NCI-H2107 (cell line): ENCODE measurements at places on chromosomes 5 and 9.

DNA sequence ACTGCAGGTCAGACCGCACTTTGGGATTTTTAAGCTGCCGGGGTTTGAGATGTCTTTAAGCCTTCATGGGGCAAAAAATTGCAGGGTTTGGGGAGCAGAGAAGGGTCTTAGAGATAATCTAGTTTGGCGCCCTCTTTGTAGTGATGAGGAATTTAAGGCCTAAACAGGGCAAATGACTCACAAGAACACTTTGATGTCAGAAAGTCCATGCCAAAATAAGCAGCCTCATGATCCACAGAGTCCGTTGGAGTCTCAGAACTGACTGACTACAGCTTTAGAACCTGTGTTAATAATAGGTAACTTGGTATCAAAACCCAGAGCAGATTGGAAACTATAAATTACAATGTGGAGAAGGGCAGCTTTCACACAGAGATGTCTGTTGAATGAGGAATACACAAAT is 35.9 kb upstream of the PTGS1 start:
- no peak for DNase-seq

DNA sequence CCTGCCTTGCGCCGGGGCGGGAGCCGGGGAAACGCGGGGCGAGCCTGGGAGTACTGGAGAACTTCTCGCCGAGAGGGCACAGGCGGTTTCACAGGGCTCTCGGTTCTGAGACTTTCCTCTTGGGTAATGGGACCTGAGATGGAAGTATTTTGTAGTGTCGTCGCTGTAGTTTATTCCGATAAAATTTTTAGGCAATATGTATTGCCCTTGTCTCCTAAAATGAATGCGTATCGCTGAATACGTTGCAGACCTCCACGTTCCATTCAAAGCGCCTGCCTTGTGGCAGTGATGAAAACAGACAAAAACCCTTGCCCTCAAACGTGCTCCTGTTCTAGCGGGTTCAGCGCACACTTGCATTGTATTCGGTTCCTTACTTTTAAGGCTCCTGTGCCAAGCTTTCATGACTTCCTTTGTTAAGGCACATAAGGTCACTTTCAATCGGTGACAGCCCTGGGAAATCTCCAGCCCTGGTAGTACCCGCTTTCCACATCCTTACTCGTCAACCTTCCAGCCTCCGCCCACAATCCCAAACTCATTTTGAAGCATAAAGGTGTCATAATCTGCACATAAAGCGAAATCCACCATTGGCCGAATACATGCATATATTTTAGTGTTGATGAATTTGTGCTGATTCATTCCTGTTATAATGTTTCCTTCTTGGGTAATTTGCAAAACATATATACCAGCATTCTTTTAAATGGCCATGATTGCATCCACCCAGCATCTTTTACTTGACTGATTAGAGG is 694 bp downstream of the RMI1 start:
- no peak for DNase-seq

- no peak for DNase-seq
Measured at GRCh38 chr9:112271466-112272098, 61.8 kb downstream of the PTBP3 start.

DNA sequence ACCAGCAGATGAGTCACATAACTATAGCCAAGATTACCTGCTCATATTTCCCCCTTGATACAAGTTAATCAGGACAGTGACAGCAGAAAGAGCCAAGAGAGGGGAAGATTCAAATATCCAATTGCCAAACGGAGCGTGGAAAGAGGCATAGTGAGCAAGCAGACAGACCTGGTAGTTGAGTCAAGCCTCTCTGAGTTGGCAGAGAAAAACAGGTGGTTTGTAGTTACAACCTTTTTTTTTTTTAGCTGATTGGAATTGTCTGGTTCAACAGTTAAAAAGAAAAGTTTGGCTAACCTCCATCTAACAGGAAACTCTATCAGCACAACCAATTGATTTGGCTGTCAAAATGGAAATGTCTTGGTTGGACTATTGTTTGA is 272.1 kb downstream of the TLE1 start:
- no peak for DNase-seq

- DNase-seq, result no peak
Measured at GRCh38 chr9:111375817-111376564, 46.0 kb upstream of the OR2K2 start.

GRCh38 chr5:1391691-1392090 is 46.8 kb upstream of the CLPTM1L start:
- DNase-seq, result no peak

DNA sequence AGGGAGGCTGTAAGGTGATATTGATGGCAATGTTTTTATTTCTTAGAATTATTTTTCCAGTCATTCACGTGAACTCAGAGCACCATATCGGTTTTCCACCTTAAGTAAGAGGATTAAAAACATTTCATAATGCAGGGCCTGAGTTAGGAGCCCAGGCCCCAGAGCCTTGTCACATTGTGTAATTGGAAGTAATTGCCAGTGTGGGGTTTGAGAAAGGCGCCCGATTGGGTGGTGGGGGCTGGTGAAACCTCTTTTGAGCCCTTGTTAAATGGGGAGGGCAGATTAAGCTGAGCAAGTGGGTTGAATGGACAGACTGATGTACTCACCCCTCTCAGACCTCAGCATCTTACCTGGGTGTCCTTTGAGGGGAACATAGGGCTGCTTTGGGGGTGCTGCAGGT is 116.7 kb upstream of the PITX1 start:
- DNase-seq, result no peak

GRCh38 chr9:76153902-76154629 is 240.2 kb downstream of the RFK start:
- DNase-seq, result no peak

DNA sequence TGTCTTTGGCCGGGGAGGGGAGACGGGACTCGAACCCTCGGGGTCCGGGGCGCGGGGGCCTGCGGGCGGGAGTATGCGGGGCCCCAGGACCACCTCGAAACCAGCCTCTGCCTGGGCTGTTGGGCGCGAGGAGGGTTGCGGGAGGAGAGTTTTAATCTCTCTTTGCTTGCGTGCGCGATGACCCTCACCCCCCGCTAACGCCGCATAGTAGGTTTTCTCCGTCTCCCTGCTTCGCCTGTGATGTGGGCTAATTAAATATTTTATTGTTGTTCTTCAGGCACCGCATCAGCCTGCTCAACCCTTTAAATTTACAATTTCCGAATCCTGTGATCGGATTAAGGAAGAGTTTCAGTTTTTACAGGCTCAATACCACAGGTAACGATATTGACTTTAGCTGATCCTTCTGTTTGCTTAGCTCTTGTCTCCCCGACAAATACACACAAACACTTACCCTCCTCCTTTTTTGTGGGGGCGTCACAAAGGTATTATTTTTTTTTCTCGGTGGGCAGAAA is 1.7 kb downstream of the TLE4 start:
- DNase-seq, result no peak

DNA sequence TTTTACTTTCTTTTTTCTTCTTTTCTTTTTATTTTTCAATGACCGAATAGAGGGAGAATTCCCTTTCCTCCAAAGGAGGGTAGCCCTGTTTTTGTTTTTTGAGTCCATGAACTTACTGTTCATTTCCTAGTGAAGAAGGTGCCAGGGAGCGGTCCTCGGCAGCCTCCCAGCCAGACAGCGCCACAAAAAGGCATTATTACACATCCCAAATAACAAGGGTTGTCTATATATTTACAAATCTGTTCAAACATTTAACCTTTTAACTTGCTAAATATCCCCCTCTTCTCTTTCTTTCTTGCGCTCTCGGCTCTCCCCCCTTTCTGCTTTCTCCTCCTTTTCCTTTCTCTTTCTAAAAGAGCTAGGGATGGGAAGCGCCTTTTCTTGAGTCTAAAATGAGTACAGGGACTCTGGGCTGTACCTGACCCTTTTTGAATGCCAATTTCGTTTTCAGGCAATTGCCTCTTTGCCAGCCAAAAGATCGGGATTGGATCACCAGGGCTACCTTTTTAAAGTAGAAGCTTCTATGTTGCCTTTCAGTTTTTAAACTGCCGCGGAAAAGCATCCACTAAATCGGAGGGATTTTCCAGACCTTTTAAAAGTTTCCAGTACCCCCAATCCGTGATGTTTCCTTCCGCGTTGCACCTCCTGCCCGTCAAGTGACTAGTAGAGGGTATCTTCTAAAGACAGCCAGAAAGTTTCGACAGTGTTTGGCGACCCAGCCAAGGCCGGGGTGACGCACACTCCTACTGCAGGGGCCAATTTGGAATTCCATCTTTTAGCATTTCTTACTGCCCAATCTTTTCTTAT is 125.6 kb downstream of the TMEM161B start:
- DNase-seq, result no peak

DNA sequence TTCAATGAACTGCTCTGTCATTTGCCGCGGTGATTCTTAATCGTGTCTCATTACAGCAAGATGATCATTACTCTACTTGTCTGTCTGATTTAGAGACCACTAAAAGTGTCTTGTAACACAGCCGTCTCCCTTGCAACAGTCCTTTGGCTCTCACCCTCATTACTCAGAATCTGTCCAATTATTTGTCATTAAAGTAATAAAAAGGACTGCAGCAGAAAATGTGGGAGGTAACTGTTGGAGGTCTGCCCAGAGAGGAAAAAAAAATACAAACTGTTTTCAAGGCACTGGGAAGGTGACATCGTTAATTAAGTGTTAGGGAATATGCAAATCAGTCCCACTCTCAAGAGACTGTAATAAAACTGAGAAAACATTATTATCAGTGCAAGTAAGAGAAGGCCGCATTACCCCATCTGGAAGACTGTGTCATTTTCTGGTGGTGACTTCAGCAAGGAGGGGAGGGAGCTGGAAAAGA is 281.0 kb downstream of the RASEF start:
- DNase-seq, result no peak

GRCh38 chr9:20593537-20593936 is 28.8 kb downstream of the MLLT3 start:
- DNase-seq, result no peak

DNA sequence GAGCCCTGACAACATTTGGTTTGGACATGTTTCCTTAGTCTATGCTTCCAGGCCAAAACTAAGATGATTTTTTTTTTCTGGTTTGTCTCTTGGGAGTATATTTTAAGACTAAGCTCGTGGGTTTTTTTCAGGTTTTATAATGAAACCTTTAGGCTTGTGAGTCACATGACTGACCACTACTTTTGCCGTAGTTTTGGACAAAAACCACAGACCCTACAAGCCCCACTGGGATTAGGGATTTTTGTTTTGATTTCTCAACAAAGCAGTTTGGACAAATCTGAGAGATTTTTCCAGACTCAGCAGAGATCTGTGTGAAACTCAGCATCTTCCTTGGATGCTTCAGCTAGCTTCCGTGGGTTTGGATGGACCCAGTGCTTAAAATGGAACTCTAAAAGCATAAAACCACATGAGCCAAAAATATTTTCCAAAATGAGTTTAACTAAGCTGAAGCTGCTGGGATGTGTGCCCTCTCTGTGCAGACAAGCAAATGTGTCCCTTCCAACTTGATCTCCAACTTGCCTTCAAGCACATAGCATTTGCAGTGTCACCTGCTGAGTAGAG is 70.3 kb upstream of the SMIM15 start:
- DNase-seq, result no peak

- no peak for DNase-seq
Measured at GRCh38 chr9:37464006-37464405, 1.2 kb downstream of the ZBTB5 start.

DNA sequence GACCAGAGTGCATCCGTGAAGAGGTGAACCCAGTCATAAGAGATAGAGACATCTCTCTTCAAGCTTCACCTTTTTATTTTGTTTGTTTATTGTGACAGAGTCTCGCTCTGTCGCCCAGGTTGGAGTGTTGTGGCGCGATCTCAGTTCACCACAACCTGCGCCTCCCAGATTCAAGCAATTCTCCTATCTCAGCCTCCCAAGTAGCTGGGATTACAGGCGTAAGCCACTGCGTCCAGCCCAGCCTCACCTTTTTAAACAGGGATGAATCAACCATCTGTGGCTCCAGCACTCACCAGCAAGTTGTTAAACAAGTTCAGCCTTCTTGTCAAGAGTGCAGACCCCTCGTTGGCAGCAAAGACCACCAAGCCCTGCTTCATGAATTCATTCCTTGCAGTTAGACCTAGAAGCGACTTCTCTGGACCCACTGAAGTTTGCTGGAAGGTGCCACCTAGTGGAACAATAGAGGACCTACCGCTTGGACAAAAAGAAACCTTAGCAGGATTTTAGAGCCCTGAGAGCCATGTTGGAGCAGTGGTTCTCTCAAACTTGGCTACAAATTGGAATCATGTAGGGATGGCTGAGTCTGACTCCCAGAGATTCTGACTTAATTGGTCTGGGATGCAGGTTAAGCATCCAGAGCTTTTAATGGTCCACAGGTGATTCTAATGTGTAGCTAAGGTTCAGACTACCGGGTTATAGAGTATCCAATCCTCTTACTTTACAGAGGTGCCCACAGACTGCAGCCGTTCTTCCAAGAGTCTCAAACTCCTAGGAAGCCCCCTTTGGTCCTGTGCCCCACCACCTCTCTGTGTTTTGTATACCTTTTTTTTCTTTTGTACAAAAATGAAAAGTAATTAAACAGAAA is 10.5 kb upstream of the GALNT10 start:
- peak; percentile 13 for DNase-seq

GRCh38 chr9:84691634-84692033 is 22.1 kb downstream of the NTRK2 start:
- DNase-seq, result no peak

- no peak for DNase-seq
Measured at GRCh38 chr5:36459176-36460135, 146.9 kb upstream of the SLC1A3 start.

DNA sequence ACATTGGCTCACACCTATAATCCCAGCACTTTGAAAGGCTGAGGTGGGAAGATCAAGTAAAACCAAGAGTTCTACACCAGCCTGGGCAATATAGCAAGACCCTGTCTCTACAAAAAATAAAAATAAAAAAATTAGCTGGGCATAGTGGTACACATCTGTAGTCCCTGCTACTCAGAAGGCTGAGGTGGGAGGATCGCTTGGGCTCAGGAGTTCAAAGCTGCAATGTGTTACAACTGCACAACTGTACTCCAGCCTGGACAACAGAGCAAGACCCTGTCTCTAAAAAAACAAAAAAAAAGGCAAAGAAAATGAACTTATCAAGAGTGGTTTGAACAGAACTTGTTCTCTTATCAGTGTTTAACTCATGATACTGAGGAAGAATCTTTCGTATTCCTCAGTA is 29.3 kb downstream of the AP3B1 start:
- DNase-seq, result no peak

DNA sequence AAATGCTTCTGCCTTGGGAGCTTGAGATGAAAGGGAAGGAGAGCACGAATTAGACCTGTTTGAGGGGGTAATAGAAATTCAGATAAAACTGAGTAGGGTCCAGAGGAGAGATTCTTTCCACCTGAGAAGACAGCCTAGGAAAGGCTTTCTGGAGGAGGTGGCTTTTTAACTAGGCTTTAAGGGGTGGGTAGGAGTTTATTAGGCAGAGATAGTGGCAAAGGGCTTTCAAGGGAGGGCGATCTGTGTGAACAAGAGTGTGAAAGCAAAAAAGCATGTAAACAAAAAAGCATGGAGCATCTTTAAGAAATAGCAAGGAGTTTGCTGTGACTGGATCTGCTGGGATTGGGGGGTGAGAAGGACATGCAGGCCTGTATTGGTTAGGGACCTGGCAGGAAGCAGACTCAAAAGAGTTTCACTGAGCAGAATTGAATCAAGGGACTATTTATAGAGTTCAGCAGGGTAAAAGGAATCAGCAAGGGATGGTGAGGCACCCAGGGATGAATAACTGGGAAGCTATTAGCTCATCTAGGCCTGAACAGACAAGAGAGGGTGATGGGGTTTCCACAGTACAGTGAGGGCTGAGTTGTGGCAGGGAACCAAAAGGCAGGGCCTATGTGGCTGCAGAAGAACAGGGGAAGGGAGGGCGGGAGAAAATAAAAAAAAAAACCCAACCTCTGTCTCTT is 18.8 kb downstream of the SLC1A1 start:
- no peak for DNase-seq

GRCh38 chr5:14490309-14490711 is 91.3 kb upstream of the OTULINL start:
- DNase-seq, result no peak

- DNase-seq, result no peak
Measured at GRCh38 chr5:139188558-139189270, 9.5 kb downstream of the SIL1 start.
